ENCODE measurements at places on chromosomes 6 and 20. TPM values are rescaled to one million over a fixed set of nuclear protein-coding genes. Genes with fewer than 3 reads are reported as not detected.

DNA sequence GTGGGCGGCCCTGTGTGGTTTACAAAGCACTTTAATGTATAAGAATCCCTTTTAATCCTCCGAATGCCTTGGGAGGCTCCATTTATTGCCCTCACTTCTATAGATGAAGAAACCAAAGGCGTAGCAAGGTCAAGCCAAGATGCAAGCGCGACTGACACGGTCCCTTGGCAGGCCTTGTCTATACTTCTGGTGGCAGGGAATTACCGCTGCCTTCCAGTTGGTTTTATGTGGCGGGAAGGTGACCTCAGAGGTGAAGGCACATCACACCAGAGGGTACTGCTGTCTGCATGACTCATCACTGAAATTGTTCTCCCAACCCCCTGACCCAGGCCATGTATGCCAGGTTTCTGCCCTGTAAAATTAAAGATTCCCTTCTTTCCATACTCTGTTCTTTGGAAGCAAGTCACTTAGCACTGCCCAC is 36.1 kb upstream of the NAA20 start:
- DNase-seq, result no peak

- DNase-seq, result no peak
Observed at GRCh38 chr20:3560578-3560977, 89.8 kb downstream of the ATRN start.

- DNase-seq, result no peak
Observed at GRCh38 chr6:92026878-92027277, 1392.5 kb downstream of the EPHA7 start.

The ZBP1 gene
- total RNA-seq, result not detected

The SMLR1 gene
- total RNA-seq, result not detected

Data from activated naive CD4-positive, alpha-beta T cell treated with anti-CD3 and anti-CD28 coated beads for 36 hours (primary cell).